ENCODE measurements at places on chromosomes 11 and 22.

DNA sequence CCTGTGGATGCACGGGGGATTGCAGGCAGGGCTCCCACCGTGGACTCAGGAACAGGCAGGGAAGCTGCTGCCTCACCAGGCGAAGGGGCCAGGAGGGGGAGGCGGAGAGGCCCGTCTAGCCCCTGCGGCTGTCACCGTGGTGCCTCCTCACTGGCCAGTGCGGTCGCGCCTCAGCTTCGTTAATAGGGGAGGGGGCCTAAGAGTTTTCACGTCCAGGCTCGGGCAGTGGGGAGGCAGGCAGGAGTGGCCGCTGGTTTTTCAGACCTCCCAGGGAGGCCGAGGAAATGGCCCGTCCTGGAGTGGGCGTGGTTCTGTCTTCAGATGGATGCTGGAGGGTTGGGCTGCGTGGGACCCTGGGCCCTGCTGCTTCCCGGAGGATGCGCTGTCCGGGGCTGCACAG is 91.1 kb upstream of the B3GAT1 start:
- no peak for DNase-seq

DNA sequence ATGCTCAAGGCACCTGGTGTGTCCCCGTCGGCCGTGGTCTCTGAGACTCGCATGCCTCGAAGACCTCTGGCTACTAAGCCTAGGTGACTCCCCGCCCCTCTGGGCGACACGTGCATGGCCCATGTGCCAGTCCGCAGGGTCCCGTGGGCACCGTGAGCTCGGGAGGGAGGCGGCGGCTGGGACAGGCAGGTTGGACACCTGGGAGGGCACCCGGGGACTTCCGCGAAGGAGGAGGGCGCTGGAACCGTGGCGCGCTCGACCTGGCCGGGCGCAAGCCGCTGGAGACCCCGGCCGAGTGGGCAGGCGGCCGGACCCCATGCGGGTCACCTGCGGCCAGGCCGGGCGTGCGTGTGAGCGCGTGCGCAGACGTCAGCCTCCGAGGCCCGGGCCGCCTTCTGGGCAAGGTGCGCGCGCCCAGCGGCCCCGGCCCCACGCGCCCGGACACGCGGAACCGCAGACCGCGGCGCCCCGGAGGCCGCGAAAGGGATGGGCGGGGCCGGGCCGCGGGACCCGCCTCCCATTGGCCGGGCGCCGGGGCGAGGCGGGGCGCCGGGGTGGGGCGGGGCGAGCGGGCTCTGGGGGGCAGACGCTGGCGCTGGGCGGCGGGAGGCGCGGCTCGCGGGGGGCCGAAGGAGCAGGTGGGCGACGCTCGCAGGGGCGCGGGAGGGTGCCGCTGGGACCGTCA is 579 bp upstream of the RASD2 start:
- no peak for DNase-seq

GRCh38 chr22:41840216-41840615 is 7.3 kb downstream of the SREBF2 start:
- DNase-seq = no peak

GRCh38 chr11:88115828-88116755 is 59.2 kb downstream of the RAB38 start:
- no peak for DNase-seq

DNA sequence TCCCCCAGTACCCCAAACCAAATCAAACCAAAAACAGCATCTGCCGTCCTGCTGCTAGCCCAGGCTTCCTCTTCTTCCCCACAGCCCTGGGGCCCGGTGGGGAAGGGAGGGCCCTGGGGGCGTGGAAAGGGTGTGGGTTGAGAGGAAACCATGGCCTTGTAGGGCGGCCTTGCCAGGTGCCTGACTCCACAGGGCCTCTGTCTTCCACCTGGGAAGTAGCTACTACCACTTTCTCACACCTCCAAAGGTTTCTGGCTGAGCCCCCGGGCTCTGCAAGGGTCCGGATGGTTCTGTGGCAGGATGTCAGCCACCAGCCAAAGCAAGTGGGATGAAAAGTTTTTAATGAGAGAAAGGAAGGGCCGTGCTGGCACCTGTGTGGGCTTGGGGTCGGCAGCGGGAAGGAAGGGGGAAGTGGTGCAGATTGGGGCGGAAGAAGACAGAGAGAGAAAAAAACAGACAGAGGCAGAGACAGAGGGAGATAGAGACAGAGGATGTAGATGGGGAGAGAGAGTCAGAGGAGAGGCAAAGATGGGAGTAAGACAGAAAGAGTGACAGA is 10.5 kb downstream of the TPST2 start:
- DNase-seq = no peak

DNA sequence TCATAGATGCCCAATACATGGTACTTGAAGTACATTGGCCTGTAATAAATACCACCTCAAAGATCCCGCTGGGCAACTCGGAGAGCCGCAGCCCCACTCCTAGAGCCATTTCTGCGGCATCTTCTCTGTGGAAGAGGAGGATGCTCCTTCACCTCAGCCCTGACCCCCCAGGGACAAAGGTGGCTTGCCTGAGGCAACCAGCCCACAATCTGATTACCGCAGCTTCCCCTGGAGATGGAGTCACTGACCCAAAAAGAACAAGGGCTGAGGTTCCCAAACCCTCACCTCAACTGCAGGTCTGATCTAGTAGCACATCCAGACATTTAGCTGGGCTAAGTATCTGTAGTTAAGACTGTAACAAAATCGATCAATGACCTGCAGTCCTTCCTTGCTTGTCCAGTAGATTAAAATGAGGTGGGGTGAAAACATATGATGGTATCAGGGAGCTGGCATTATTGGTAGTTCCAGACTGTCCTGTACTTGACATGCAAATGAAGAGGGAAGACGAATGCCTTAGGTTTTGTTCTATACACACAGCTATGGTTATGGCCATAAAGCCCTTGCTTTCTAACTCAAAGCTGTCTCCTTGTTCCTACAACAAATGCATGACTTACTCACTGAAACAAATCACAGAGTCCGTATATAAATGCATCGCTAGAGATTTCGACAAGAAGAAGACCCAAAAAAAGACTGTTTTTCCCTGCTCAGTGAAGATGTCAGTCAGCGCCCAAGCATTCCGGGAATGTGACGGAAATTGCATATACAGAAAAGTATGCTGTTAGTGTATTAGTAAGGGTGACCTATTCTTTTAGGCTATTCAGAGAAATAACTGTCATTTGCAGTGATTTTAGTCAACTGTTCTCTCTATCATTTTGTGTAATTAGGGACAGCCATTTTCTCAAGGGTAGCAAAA is 33.7 kb downstream of the C11orf71 start:
- DNase-seq = no peak

GRCh38 chr11:124167826-124168231 is 15.3 kb upstream of the OR10D3 start:
- peak; percentile 87 for DNase-seq

DNA sequence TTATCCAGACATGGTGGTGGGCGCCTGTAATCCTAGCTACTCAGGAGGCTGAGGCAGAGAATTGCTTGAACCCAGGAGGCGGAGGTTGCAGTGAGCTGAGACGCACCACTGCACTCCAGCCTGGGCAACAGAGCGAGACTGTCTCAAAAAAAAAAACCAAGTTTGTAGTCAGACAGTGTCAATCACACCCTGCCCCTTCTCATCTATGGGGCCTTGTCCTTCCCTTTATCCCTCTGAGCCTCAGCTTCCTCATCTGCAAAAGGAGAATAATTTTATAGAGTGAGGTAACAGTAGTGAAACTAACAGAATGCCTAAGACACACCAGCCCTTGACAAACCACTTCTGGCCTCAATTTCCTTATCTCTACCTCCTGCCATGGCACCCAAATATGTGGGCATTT is 10.7 kb downstream of the BCL9L start:
- no peak for DNase-seq

DNA sequence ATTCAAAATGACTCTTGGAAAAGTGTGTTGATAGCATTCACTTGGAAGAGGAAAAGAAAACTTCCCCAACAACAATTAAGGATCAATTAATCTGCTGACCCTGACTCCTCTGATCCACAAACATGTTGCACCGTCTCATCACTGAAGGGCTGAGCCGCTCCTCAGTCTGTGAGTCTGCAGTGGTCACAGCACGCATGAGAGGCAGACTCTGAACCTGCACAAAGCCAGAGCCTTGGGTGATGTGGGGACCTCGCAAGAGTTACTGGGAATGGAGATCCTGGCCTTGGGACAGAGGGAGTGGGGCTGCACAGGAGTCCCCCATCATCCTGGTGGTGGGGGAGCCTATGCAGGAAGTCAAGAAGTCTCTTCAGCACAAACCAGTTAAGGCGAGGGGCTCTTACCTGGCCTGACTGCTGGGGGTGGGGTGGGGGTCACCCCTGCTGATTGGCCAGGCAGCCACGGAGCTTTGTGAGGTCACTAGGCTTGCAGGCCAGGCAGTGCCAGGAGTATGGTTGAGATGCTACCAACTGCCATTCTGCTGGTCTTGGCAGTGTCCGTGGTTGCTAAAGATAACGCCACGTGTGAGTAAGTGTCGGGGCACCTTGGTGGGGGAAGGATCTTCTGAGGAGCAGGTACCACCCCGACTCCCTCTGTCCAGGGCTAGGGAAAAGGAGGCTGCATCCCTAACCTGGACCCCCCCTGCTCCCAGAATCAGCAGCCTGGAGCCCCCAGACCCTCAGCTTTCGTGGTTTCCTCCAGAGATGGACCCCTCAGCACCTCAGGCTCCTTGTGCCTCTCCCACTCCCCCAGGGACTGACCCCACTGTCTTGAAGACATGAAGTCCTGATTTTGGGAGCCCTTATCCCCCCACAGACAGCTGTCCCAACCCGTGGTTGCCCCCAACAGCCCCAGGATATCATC is at the start of gene ACR:
ACR (plus strand) TSS at position 477 of the 921 bp plus-strand sequence; CDS start at position 509, 32 bp downstream.
- DNase-seq = no peak

DNA sequence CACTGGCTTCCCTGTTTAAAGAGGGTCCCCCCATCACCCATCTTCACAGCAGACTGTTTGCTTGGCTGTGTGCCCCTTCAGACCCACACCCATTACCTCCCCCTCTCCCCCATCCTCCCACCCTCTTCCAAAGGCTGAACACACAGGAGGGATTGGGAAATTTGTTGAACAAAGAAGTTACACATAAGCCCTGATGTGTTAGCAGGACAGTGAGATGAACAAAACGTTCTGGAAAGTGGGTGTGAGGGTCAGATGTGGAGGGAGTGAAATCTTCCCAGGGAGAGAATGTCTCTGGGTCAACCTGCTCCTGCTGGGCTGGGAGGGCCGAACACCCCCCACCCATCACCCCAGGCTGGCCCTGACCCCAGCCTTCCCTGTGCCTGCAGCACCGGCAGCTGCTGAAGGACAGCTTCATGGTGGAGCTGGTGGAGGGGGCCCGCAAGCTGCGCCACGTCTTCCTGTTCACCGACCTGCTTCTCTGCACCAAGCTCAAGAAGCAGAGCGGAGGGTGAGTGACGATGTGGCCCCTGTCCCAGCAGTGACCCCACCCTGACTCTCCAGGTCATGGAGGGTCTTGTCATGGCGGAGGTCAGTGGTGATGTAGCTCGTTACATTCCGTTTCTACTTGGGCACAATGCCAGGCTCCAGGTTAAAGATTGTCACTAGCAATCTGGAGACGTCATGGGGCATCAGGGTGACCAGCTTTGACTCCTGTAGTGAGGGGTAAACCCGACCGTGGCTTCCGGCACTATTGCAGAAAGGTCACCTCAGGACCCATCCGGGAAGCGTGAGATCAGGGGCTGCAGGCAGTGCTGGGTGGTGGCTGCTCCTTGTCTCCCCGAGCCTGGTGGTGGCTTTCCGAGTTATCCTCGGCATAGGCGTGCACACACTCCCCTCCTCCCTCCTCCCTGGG is 103.5 kb downstream of the BCR start:
- DNase-seq = no peak
